Posterior cingulate gyrus (tissue), 11 donors: ENCODE measurements at places on chromosomes 5 and 9.

DNA sequence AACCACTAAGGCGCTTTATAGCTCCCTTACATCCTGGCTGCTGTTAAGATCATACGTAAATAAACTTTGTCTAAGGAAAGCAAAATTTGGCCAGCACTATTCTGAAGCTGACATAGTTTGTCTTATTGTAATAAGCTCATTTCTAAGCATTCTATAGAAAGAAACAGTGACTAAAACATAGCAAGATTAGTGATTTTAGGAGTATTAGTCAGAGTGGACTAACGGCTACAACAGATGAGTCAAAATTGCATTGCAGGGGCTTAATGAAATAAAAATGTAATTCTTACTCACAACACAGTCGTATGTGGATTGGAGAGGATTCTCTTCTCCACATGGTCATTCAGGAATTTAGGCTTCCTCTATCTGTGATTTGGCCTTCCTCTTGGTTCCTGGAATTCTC, 347.6 kb downstream of the GADD45G start:
- DNase-seq: no peak

DNA sequence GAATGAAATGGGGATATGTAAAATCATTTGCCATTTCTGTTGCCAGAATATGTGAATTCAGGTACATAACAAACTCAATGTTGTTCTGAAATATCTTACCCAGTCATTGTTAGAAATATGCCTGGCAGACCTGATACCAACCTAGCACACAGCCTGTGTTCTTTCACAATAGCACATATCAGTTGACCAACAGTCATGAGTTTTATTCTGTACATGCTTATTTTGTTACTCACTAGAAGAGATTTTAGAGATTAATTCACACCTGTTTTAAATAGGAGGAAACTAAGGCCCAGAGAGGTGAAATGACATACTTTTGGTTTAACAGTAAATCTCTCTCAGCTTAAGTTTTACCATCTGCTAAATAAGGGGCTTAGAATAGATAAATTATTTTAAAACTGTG, 8.4 kb upstream of the PPP1R2B start:
- no peak for DNase-seq

GRCh38 chr9:71506821-71507220, 261.5 kb downstream of the CEMIP2 start:
- DNase-seq: no peak

GRCh38 chr5:132475497-132475882, 15.1 kb downstream of the IRF1 start:
- DNase-seq: no peak

- no peak for DNase-seq
Observed at GRCh38 chr5:5460311-5460710, 37.8 kb downstream of the ICE1 start.

GRCh38 chr5:157603333-157604190, 28.0 kb upstream of the ADAM19 start:
- DNase-seq: no peak

DNA sequence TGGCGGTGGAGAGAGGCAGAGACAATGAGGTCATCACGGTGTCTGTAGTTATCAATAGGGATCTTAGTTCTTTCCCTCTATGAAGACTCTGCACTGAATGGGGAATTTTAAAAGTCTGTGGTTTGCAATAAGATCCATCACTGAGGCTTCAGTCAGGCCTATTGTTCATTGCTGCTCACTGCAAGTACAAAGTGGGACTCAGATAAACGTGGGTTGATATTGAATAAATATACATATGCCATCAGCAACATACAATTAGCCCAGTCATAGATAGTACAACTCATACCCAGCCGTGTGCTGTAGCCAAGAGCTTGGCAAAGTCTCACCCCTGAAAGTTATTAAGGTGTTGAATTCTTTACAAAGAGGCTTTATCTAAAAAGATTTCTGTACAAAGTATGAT, 88.4 kb downstream of the ENC1 start:
- no peak for DNase-seq

GRCh38 chr9:3578786-3579185, 53.0 kb upstream of the RFX3 start:
- no peak for DNase-seq

DNA sequence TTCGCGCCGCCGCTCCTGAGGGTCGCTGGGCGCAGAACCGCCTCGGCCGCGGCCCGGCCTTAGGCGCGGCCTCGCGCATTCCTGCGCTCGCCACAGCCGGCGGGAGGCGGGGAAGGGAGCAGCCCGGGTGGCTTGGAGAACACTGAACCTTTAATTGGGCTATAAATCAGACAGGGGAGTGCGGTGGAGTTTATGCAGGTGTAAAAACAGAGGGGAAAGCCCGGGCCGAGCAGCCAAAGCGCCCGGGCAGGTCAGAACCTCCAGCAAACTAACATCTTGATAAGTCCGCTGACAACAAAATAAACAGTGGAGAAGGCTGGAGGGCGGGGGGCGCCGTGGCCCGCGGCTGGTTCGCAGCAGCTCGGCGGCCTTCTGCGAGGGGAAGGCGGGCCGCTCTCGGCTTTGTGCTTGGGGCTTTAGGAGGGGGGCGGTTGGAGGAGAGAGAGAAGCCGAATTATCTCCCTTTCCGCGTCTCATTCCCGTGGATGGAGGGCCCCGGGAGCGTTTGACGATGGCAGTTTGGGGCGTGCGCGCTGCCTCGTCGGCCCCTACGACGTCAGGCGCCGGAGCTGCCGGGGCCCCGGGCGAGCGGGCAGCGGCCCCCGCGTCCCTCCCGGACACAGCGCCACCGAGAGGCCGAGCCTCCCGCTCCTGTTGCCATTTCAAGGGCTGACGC, 11.3 kb downstream of the FOXD1 start:
- DNase-seq: no peak

GRCh38 chr5:150556106-150556505, 48.2 kb downstream of the NDST1 start:
- DNase-seq: no peak

GRCh38 chr9:101437806-101438232, 2.2 kb upstream of the ALDOB start:
- DNase-seq: no peak

DNA sequence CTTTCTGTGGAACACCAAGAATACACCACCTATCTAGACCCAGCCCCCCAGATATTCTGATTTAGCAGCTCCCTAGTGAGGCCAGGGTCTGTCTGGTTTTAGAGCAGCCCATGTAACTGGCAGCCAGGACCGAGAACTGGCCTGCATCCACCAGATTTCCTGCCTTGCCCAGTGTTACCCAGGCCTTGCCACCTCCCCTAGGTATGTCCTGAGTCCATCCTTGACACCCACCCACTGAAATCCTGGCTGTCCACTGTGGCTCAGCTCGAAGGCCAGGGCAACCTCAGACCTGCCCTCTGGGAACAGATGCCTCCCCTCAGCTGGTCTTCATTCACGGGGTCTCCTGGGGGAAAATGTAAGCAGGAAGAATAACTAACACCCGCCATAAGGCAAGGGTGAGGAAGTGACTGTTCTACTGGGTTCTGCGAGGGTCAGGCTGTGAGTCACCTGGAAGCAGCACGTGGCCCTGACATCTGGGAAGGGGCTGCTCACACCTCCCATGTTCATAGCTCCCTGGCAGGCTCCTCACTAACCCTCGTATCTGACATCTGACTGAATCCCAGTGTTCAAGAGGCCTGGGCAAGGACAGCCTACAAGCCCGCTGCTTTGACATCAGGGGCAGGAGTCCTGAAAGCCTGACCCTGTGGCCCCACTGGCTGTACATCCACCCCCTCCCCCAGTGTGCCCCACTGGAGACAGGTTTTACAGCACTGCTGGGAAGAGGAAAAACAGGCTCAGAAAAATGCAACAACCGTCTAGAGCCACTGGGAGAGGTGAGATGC, 72.7 kb downstream of the SEMA4D start:
- no peak for DNase-seq

DNA sequence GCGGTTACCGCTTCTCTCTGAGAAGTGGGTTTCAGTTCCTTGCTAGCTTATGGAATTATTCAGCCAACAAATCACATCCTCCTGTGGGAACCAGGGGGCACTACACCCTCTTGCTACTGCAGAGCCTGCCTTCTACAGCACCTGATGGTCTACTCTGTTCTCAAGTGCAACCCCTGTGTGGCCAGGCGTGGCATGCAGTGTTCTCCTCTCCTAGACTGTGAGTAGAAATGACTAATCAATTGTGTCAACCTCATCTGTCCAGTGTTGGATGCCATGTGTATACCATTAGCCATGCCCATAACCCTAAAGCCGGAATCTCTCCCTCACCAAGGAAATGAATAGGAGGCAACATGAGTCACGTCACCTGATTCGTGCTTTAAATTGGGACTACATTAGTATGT, 117.2 kb upstream of the LIFR start:
- no peak for DNase-seq
